ENCODE measurements at places on chromosomes 5 and 9. TPM values are rescaled to one million over a fixed set of nuclear protein-coding genes. Genes with fewer than 3 reads are reported as not detected.

GRCh38 chr9:108512426-108513173 lies 343.2 kb downstream of the ACTL7B start:
- peak; percentile 62 for DNase-seq
- H3K4me1 ChIP-seq, result peaks cover 2% of the 10 kb centered on the region
- H3K36me3 ChIP-seq, result no peaks in the 10 kb centered on the region

GRCh38 chr5:147673266-147673665 lies 109.3 kb downstream of the JAKMIP2 start:
- no peaks in the 10 kb centered on the region for H3K27me3 ChIP-seq
- H3K27ac ChIP-seq, result no peak overlapping the region
- no peaks in the 10 kb centered on the region for H3K36me3 ChIP-seq
- H3K4me3 ChIP-seq, result no peak overlapping the region

Gene NPR3
- 2.7 TPM for total RNA-seq

DNA sequence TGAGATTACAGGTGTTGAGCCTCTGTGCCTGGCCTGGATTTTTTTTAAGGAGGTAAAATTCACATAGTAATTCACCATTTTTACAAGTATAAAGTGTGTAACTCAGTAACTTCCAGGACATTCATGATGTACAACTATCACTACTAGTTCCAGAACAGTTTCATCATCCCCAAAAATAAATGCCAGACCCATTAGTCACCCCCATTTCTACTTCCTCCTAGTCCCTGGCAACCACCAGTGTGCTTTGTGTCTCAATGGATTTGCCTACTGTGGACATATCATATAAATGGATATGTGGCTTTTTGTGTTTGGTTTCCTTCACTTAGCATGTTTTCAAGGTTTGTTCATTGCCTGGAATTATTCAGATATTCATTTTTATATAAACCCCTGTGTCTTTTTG lies 72.5 kb upstream of the PANK3 start:
- no peak overlapping the region for H3K27ac ChIP-seq
- no peak for DNase-seq
- H3K27me3 ChIP-seq, result no peaks in the 10 kb centered on the region
- H3K4me1 ChIP-seq, result no peaks in the 10 kb centered on the region
- no peak overlapping the region for H3K4me3 ChIP-seq

Gene SLC6A19
- 0.49 TPM for total RNA-seq

Gene STXBP1
- 19.8 TPM for total RNA-seq

DNA sequence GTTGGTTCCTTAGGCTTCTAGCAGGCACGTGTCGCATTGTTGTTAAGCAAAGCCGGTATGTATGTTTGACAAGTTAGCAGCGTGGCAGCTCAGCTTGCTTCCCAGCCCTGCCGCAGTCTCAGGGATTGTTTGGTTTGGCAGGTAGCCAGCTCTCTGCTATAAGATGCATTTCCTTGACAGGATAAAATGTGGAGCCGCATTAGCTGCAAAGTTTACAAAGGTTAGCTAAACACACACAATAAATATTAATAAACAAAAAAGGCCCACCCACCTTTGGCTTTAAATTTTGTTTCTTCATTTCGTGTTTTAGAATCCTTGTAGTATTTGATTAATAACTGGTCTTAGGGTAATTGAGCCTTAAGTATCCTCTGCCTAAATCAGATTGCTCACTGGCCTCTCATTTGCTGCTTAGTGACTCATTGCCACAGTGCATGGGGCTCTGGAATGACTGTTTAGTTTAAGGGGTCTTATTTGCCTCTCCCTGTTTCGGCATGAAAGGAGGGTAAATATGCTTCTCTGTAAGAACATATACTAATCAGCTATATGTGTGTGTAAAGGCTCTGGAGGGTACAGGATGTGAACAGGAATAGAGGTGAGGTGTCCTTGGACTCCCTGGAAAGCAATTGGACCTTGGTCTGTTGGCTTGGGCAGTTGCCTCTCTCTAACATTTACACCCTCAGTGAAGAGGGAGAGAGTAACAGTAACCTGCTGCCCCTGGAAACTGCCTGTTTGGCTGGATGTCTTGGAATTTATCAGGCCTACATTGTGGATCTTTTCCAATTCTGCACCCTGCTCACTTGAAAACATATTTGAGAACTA lies 122.0 kb downstream of the GDNF start:
- H3K4me1 ChIP-seq, result peaks cover 6% of the 10 kb centered on the region
- DNase-seq, result peak; percentile 93
- H3K4me3 ChIP-seq, result no peak overlapping the region
- H3K36me3 ChIP-seq, result no peaks in the 10 kb centered on the region
- peak overlapping the region; percentile 14 for H3K27ac ChIP-seq
- H3K27me3 ChIP-seq, result no peaks in the 10 kb centered on the region

Gene SLC6A7
- total RNA-seq, result not detected

- H3K4me3 ChIP-seq, result no peak overlapping the region
- H3K27me3 ChIP-seq, result no peaks in the 10 kb centered on the region
- DNase-seq, result no peak
- H3K36me3 ChIP-seq, result peaks cover 34% of the 10 kb centered on the region
Observed at GRCh38 chr5:180235846-180236245, 26.8 kb upstream of the RASGEF1C start.

Gene PTGES2
- 132 TPM for total RNA-seq

DNA sequence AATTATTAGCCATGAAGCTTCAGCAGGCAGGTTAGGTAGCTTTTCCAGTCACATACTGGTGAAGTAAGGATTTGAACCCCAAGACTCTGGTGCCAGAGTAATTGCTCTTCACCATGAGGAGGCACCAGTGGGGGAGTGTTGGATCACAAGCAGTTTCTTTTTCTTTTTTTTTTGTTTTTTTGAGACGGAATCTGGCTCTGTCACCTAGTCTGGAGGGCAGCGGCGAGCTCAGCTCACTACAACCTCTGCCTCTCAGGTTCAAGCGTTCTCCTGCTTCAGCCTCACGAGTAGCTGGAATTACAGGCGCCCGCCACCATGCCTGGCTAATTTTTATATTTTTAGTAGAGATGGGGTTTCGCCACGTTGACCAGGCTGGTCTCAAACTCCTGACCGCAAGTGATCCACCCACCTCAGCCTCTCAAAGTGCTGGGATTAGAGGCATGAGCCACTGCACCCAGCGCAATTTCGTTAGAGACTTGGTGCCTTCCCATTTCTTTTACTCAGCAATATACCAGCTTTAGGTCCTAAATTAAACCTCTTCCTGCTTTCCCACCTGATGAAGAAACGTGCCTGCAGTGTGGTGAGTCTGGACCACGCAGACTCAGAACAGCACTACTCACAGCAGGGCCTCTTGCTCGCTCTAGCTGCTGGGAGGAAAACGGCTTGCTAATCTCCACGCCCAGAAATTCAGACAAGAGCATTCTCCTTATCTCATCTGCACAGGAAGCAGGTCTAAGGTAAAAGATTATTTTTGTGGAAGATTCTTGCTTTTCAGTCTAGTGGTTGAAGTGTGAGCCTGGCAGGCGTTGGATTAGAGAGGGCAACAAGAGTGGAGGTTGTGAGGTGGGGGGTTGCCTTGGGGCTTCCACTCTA lies at the start of gene S100Z:
TSS of gene S100Z (plus strand) at position 596 of the 873 bp plus-strand sequence. CDS start 25,346 bp downstream, outside the sequence.
- peak within 1 kb of the TSS; percentile 9 for H3K27ac ChIP-seq
- no peaks in the 10 kb centered on the region for H3K36me3 ChIP-seq
- H3K4me3 ChIP-seq, result no peak within 1 kb of the TSS
- no peaks in the 10 kb centered on the region for H3K27me3 ChIP-seq

- H3K4me3 ChIP-seq, result no peak overlapping the region
- peak; percentile 12 for DNase-seq
Observed at GRCh38 chr5:92775711-92776615, 805.1 kb downstream of the NR2F1-AS1 start.

DNA sequence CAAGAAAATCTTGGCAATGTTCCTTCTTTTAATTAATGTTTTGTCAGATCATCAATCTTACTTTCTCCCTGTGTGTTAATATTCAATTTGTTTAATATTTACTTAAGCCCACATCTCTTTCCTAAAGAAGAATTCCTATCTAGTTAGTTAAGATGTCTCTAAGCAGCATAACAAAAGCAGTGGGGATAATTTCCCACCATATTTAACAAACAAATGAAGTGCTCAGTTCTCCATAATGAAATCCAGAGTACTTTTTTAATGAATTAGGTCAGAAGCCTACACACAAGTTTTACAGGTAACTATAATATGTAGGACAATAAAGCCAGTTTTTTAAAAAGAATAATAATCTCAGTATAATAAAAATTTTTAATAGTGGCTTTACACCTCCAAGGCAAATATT lies 1918.8 kb downstream of the EFNA5 start:
- no peak overlapping the region for H3K4me3 ChIP-seq
- H3K27me3 ChIP-seq, result no peaks in the 10 kb centered on the region
- DNase-seq, result no peak
- H3K27ac ChIP-seq, result no peak overlapping the region

Gene ZFR
- 56.4 TPM for total RNA-seq

GRCh38 chr9:137319739-137320551 lies 17.9 kb upstream of the NRARP start:
- no peak overlapping the region for H3K4me3 ChIP-seq
- no peak for DNase-seq
- no peak overlapping the region for H3K27ac ChIP-seq
- no peaks in the 10 kb centered on the region for H3K36me3 ChIP-seq
- no peaks in the 10 kb centered on the region for H3K27me3 ChIP-seq

DNA sequence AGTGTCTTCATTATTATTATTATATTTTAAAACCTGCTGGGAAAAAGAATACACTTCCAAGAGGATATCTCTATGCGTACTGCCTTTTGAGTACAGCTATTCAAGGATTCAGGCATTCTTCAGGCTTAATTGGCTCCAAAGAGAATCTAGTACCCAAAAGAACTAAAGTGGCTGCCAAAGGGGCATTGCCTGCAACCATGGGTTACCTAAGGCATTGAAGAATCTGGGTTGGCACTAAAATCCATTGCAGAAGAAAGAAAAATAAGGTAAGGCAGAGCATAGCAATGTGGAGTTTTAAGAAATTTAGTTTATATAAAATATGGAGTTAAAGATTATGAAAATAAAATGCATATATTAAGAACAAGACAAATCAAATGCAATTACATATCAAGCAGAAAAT lies 223.5 kb downstream of the TMEM161B start:
- H3K4me1 ChIP-seq, result no peaks in the 10 kb centered on the region
- no peak for DNase-seq
- H3K27ac ChIP-seq, result no peak overlapping the region
- no peak overlapping the region for H3K4me3 ChIP-seq
- no peaks in the 10 kb centered on the region for H3K27me3 ChIP-seq

DNA sequence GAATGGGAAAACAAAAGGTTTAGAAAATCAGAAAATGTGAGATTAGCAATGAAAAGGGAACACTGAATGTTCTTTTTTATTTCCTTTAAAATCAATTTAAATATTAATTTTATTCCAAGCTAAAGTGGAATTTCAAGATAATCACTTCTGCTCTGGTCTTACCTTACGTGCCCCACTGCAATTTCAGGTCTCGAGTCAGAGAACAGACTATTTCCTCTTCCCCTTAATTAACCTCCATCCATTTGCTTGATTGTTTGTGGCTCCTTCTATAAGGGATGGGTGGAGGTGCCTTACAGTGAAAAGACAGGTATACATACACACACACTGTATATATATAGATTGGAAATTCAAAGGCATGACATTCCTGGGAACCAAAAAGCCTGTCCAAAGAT lies 137.1 kb downstream of the SUSD1 start:
- no peaks in the 10 kb centered on the region for H3K36me3 ChIP-seq
- no peak overlapping the region for H3K27ac ChIP-seq
- H3K4me3 ChIP-seq, result no peak overlapping the region
- DNase-seq, result no peak
